ENCODE measurements at places on chromosomes 2 and 18.

DNA sequence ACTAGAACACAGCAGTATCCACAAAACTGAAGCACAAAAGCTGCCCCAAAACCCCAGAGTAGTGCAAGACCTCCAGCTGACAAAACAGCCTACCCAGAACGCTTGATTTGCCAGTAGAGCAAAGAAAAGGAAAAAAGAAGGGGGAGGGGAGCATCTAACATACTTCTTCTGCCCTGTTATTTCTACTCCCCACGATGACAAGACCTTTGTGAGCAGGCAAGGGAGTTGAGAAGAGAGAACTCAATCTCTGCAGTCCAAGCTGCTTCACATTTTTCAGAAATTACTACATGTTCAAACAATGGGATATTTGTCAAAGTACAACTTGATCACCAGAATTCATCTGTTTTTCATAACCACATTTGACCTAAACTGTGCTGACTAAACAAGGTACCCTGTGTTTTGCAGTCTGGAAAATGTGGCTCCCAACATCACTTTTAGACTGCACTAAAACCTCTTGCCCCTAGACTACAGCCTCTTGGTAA, 286.7 kb downstream of the EXOC6B start:
- no peak for DNase-seq

DNA sequence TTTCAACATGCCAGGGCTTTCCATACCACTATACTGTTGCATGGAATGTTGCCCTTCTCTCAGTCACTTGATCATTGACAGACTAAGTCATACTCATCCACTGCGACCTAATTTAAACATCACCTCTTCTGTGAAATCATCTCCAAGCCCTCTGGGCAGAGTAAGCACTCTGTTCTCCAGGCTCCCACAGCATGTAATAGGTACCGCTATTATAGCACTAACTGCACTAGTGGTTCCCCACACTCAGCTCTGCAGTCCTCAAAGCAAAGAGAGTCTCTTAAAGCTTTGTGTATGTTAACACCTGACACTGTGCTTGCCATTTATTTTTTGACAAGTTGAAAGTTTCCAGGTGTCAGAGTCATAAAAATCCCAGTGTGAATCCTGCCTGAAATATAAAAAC, 947.2 kb downstream of the ERBB4 start:
- DNase-seq: no peak

DNA sequence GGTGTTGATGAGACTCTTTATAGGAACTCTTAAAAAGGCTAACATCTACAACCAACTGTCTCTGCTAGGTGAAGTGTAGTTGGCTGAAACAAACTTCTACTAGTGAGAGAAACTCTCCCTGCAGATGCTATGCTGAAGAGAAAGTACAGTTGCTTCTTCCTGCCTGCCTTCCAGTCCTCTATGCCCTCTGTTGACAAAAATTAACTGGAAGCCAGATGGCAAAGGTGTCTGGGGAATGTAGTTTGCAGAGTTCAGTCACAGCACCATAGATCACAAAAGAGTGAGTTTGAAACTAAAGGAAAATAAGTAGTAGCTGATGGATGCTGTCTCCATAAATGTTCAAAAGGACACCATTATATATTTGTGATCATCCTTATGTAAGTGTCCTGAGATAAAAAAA, 958.8 kb upstream of the NRXN1 start:
- no peak for DNase-seq

GRCh38 chr2:33337981-33338380, 138.5 kb upstream of the RASGRP3 start:
- DNase-seq: no peak

- no peak for DNase-seq
Measured at GRCh38 chr18:61322265-61322873, 10.9 kb upstream of the CDH20 start.

- peak; percentile 20 for DNase-seq
Measured at GRCh38 chr2:30666266-30666874, 140.9 kb downstream of the CAPN13 start.

GRCh38 chr2:72718876-72719275, 107.0 kb downstream of the EXOC6B start:
- no peak for DNase-seq

GRCh38 chr2:230174466-230174865, 45.3 kb downstream of the SP110 start:
- DNase-seq: no peak

GRCh38 chr2:171389780-171390179, 44.0 kb downstream of the METTL8 start:
- DNase-seq: no peak

- no peak for DNase-seq
Measured at GRCh38 chr2:12052796-12053195, 306.4 kb downstream of the LPIN1 start.

DNA sequence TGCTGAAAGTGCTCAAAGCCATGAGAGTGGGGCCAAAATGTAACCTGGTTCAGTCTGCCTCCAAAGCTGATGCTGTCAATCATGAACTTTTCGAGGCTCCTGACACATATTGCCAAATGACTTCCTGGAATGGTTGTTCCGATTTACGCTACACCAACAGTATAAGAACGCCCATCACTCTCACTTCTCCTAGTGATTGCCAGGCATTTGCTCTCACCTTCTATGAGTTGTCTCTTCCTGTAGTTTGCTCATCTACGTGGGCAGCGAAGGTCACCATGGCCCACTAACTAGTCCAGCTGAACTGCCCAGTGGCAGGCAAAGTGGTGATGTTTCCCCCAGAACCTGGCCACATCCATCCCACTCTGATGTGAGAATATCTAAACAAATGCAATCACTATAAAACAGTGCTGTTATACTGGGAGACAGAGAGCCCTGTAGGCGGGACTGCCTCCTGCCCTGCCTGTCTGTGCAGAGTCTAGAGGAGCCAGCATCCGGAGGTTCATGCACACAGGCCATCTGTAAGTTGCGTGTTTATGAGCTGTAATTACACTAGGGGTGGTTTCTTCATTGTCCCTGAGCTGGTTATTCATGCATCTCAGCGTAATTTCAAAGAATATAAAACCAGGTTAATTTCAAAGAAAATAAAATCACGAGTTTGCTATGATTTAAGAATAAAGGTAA, 8.8 kb upstream of the CABLES1 start:
- DNase-seq: no peak

DNA sequence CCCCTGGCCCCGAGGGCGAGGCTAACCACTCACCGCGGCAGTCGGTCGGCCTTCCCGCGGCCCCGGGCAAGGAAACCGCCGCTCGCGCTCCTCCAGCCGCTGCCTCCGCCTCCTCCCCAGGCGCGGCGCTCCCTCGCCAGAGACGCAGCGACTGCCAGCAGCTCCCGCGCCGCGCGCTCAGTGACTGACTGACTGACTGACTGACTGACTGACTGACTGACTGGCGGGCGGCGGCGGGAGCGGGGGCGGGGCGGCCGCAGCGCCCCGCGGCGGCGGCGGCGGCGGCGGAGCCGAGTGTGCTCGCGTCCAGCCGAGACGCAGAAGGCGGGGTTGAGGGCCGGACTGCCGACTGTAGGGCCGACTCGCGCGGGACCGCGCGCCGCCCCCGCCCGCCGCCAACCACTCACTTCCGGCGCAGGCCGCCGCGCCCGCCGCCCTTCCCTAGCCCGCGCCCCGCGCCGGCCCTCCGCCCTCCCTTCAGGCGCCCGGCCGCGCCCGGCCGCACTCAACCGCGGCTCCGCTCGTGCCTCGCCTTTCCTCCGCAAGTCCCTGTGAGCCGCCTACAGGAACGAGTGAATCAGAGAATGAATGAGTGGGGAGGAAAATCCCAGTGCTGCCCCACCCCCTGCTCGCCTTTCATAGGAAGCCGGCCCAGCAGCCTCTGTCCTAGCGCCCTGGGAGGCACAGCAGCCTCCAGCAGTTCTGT, at the start of gene RAPH1:
TSS of gene RAPH1 (minus strand) at position 224 of the 706 bp plus-strand sequence. CDS start 39,948 bp downstream, outside the sequence.
- peak; percentile 25 for DNase-seq

DNA sequence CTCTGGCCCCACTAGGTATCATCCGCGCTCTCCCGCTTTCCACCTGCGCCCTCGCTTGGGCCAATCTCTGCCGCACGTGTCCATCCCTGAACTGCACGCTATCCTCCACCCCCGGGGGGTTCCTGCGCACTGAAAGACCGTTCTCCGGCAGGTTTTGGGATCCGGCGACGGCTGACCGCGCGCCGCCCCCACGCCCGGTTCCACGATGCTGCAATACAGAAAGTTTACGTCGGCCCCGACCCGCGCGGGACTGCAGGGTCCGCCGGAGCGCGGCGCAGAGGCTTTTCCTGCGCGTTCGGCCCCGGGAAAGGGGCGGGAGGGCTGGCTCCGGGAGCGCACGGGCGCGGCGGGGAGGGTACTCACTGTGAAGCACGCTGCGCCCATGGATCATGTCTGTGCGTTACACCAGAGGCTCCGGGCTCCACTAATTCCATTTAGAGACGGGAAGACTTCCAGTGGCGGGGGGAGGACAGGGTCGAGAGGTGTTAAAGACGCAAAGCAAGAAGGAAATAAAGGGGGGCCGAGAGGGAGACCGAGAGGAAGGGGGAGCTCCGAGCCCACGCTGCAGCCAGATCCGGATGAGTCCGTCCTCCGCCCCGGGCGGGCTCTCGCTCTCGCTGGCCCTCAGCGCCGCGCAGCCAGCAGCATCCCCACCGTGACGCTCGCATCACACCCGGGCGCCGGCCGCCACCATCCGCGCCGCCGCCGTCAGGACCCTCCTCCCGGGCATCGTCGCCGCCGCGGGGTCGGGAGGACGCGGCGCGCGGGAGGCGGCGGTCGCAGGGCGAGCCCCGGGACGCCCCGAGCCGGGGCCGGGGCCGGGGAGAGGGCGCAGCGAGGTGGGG, 664 bp downstream of the NETO1 start:
- no peak for DNase-seq

DNA sequence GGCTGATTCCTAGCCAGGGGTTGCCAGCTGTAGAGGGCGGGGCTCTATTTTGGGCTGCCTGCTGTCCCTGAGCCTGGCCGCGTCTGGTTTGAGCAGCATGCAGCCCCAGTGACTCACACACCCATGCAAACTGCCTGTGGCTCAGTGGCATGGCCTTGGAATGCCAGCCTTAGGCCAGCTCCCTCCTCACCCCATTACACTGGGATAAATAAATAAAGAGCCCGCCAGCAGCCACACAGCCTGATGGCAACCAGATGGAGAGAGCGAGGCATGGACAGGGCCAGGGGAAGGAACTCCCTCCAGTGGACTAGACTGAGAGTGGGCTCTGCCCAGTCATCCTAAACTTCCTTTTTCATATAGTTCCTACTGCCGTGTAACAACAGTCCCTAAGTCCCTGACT, 18.3 kb downstream of the NHEJ1 start:
- no peak for DNase-seq

- no peak for DNase-seq
Measured at GRCh38 chr2:156379071-156379470, 46.5 kb upstream of the NR4A2 start.

DNA sequence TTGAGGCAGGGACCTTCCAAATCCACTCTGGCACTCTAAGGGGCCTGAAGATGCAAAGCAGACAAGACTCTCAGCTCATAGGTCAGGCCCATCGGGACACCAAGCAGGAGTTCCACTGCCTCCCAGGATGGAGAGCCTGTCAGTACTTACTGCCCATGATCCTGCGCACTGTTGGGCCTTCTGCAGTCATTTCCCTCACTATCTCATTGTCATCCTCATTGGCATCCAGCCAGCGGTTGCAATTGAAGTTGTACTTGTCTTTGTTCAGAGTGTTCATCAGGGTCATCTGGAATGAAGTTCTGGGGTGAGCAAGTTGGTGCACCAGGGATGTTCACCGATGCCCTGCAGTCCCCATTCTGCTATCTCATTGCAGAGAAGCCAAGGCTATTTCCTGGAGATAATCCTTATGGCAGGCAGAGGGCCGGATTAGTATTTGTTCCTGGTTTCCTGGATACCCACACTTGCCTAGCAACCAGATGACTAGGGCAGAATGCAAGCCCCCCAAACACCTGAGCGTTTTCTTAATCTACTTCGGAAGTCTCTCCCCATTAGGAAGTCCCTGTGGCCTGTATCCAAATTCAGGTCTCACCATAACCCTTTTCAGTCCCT, 65.1 kb downstream of the LOXHD1 start:
- DNase-seq: no peak

DNA sequence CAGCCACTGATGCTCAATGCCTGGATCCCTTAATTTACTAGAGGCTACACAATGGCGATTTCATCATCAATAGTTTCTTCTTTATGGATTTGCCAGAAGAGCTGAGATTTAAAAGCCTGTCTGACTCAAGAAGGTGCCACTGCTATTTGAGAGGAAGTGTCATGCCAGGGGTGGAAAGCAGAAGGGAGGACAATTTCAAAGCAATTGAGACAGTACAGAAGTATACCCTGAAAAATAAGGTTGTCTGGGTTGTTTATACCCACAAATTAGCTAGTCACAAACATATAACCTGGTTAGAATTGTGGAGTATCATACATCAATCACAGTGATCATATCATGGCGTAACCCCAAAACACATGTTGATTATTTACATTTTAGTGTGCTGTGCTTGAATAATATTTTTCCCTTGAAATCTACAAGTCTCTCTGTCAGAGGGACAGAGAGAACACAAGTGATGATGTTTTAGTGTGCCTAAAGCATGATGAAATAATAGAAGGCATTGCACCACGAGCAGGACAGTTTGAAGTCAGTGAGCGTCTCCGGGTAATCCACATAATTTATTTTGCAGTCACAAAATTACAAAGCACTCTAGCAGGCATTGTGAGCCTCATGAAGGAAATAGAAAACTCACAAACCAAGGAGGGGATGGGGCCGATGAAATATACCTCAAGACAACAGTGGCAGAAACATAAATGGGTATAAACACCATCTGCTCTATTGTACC, 312.2 kb upstream of the SPRED2 start:
- DNase-seq: no peak

- DNase-seq: no peak
Measured at GRCh38 chr2:65919550-65920188, 487.3 kb upstream of the SPRED2 start.

DNA sequence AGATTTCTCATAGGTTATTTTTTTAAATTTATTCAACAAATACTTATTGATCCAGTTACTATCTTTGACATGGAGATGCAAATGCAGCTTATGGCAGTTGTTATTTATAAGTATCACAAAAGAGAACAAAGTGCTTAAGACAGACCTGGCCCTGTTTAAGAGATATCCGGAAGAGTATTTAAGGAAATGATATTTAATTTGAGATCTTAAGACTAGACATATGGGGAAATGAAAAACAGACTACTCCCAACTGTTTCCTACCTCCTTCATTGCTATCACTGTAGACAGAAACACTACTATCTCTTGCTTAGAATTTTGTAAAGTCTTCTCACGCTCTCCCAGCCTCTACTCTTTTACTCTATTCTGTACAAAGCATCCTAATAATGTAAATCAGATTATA, 36.0 kb downstream of the RPRD1A start:
- no peak for DNase-seq

DNA sequence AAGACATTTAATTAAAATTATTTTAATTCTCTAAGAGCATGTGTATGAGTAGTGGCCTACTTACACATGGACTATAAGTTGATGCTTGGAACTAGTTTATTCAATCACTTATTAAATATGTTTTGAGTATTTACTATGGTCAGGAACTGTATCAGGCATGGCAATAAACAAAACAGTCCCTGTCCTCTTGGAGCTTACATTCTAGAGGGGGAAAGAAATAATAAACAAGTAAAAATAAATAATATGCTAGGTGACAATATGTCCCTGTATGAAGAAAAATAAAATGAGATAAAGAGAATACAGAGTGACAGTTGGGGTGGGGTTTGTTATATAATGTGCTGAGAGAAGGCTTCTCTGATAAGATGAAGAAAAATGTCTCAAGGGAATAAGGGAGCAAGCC, 74.5 kb downstream of the MYO3B start:
- no peak for DNase-seq

- no peak for DNase-seq
Measured at GRCh38 chr2:97708608-97709007, 4.8 kb upstream of the ZAP70 start.
